ENCODE measurements at places on chromosomes 6 and 20.

GRCh38 chr6:149938571-149939355 lies 3.1 kb upstream of the ULBP2 start:
- no peak for DNase-seq

DNA sequence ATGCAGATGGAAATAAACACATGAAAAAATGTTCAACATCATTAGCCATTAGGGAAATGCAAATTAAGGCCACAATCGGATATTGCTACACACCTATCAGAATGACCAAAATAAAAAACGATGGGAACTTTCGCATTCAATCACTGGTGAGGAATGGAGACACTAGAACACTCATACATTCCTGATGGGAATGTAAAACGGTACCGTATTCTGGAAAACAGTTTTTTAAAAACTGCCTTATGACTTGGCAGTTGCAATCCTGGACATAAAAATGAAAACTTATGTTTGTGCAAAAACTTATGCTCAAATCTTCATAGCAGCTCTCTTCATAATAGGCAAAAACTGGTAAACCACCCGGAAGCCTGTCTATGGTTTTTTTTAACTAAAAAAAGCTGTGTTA lies 146.0 kb downstream of the CEBPB start:
- no peak for DNase-seq

DNA sequence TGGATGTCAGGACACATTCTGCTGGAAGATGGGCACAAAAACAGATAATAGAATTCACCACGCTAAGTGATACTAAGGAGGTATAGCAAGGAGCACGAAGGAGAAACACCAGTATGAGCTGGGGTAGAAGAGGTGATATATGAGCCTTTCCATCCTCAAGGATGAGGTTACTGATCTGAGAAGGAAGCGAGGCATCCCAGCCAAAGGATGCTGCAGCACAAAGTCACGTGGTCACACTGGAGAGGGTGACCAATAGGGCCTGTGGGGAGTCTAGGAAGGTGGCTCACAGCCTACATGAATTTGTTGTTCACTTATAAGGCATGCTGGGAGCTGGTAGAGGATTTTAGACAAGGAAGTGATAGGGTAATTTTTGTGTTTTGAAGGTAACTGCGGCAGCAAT lies 1.4 kb downstream of the GINS1 start:
- DNase-seq: no peak

DNA sequence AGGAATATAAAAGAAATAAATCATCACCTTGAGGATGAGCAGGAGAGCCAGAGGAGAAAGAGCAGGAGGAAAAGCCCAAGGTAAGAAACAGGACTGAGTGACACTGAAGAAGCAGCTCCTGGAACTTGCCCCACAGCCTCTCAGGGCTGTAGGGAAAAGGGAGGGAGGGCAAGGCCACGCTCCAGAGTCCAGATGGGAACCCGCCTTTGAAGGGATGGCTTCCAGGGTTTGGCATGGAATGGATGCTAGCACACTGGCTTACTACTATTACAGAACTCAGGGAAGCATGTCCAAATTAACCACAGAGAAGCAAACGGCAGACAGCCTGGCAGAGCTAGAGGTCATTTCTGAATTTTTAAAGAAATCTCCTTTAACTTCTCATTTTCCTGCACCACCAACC lies 26.8 kb downstream of the RALGAPA2 start:
- no peak for DNase-seq

- DNase-seq: no peak
Measured at GRCh38 chr6:108711826-108712225, 136.4 kb upstream of the ARMC2 start.

DNA sequence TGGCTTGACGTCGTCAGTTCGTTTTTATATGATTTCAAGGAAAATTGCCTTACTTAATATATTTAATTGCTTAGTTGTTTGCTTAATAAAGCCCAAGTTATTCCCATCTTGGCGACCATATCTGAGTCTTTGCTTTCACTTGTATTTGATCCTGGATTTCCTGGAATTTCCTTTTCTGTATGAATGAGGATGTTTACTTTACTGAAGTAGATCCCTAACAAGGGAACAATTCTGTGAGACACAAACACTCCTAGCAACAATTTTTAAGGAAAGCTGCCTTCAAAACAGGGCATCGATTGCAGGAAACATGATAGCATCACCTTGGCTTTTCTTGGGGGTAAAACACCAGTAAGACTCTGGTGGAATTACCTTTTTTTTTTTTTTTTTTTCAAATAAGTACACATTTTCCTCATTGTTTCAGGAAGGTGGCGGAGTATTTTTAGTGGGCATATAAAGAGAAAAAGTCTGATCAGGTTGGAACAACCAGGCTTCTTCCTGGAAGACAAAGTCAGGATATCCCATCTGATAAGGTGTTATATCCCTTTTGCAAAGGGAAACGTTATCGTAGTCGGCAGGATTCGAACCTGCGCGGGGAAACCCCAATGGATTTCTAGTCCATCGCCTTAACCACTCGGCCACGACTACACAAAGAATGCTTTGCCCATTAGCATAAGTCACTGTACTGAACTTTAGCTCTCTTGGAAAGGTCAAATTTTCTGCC lies 68.5 kb upstream of the ZNF184 start:
- no peak for DNase-seq
